ENCODE measurements at places on chromosomes 7 and 10.

DNA sequence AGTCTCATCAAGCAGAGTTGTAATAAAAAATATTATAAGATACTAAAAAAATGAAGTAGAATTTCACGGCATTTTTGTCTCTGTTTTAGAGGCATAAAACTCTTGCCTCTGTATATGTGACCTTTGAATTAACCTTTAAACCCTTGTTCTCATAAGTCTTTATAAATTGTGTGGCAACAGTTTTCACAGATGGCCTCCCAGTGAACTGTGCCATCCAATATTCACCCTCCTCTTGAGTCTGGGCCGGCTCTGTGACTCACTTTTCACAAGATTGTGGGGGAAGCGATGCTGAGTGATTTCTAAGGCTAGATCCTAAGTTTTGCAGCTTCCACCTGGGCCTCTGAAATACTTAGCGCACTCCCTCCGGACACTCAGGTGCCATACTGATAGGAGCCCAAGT lies 4.6 kb upstream of the USP6NL start:
- DNase-seq: no peak

- no peak for DNase-seq
Observed at GRCh38 chr10:130550952-130551674, 414.9 kb downstream of the GLRX3 start.

DNA sequence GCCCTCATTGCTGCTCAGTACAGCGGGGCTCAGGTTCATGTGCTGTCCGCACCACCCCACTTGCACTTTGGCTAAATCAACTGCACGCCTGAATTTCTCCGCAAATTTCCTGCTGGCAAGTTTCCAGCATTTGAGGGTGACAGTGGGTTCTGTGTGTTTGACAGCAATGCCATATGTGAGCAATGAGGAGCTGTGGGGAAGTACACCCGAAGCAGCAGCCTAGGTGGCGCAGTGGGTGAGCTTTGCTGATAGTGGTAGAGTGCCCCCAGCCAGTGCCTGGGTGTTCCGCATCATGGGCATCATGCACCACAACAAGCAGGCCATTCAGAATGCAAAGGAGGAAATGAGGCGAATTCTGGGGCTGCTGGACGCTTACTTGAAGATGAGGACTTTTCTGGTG lies 103.9 kb upstream of the POT1 start:
- no peak for DNase-seq

DNA sequence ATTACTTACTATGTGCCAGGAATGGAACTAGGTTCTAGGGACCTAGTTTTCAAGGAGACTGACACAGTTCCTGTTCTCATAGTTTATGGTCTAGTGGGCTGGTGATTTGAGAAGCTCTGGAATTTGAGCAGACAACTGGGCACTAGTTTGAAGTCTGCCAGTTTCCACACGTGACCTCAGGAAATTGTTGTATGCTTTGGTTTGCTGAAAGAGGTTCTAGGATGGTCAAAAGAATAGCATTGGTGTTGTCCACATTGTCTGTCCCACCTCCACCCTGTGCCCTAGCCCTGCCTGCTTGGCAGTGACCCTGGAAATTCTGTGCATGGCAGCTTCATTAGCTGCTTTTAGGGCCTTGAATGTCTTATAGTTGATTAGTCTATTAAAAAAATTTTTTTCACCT lies 28.7 kb downstream of the GBF1 start:
- no peak for DNase-seq

DNA sequence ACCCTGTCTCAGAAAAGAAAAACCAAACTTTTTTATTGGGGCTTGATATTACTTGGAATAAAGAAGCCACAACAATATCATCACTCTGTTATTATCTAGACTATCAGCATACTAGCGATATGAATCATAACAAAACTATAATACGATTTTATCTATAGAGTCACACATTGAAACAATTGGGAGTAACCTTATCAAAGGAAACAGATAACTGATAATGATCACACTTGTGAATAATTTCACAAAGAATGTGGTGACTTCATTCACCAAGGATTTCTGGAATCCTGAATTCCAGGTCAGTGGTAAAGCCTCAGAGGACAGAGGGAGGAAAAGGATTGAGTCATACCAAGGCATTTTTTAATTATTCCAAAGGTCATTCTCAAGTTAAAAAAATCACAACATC lies 32.1 kb upstream of the NMT2 start:
- DNase-seq: peak; percentile 87

DNA sequence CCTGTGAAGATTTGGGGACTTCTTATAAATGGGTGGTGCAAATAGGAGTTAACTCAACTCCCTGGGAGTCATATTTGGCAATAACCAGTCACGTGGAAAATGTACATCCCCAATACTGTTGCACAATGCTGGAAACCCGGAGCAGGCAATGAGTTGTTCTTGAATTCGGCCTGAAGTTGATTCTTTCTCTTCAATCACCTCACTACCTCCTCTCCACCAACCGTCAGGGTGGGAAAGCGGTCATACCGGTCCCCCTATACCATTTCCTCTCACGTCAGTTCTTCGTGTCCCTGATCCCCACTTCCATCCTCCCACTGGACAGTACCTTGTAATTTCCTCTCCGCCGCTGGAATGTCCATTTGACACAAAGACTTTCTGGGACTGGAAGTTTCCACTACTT lies 2.8 kb downstream of the GIMAP5 start:
- no peak for DNase-seq

GRCh38 chr10:99958302-99958701 lies 51.4 kb downstream of the DNMBP start:
- no peak for DNase-seq

- DNase-seq: no peak
Observed at GRCh38 chr7:106524690-106525059, 136.3 kb downstream of the CCDC71L start.
